Left kidney (tissue), 8 donors: ENCODE measurements at places on chromosomes 4 and X. TPM values are rescaled to one million over a fixed set of nuclear protein-coding genes. Genes with fewer than 3 reads are reported as not detected.

DNA sequence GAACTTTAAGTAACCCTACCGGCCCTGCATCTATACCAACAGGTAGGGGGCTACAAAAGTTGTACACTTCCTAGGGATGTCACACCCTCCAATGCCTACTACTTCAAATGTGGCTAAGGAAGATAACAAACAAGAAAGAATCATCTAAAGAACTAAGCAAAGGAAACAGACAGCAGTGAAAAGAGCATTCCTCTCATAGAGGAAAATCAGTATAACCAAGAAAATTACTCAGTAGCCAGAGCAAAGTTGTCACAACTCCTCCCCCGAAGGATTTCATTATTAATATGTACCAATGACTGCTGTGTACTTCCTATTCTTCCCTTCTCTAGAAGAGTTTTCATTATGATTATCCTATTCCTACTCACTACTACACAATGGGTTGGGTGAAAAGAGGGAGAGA is 12.6 kb downstream of the ANKRD17 start:
- DNase-seq: no peak

Gene CT45A10
- polyA plus RNA-seq: not detected

- no peak for DNase-seq
Measured at GRCh38 chrX:97000682-97001368, 117.1 kb downstream of the RPA4 start.

GRCh38 chr4:138327338-138327737 is 85.2 kb upstream of the SLC7A11 start:
- DNase-seq: no peak

Gene MAB21L2
- not detected for polyA plus RNA-seq

DNA sequence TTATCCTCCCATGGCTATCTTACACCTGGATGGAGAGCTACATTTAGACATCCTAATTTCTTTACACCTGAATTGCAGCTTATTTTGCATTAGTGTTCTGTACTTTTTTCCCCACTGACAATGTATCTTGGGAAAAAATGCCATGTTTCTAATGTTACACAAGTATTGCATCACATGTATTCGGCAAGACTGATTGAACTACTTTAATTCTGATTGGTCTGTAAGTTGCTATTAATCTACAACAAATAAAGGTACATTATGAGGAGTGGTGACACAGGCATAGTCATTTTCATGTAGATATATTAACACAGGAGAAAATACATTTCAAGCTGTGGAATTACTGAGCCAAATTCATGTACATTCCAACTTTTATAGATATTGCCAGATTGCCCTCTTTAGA is 558.0 kb downstream of the TRIML1 start:
- no peak for DNase-seq

GRCh38 chrX:124209792-124210576 is 122.5 kb upstream of the TEX13D start:
- DNase-seq: no peak

- no peak for DNase-seq
Measured at GRCh38 chr4:168751263-168752225, 254.7 kb downstream of the PALLD start.

Gene PAGE2B
- 0.32 TPM for polyA plus RNA-seq

GRCh38 chr4:2352729-2353221 is 65.7 kb downstream of the ZFYVE28 start:
- no peak for DNase-seq

DNA sequence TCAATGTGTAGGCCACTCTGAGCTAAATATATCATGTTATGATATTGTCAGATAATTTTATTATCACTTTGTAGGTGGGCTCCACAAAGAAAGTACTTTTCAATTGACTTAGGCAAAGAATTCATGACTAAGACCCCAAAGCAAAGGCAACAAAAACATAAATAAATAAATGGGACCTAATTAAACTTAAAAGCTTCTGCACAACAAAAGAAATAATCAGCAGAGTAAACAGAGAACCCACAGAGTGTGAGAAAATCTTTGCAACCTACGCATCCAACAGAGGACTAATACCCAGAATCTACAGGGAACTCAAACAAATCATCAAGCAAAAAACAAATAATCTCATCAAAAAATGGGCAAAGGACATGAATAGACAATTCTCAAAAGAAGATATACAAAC is 15.2 kb upstream of the PDLIM5 start:
- no peak for DNase-seq

Gene REELD1
- 0.80 TPM for polyA plus RNA-seq

- no peak for DNase-seq
Measured at GRCh38 chr4:101958547-101958946, 168.0 kb downstream of the BANK1 start.

DNA sequence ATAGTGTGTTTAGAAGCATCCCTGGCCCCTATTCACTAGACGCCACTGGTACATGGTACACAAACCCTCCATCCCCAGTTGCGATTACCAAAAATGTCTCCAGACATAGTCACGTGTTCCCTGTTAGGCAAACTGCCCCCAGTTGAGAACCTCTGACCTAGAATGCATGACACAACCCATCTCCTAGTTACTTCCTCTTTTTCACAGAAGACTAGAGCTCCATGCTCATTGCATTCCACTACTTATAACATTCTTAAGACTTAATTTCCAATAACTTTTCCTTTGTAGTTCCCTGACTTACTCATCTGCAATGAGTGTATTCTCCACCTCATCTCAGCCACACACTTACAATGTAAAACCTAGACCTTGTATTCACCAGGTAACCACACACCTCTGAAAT is 68.6 kb downstream of the PRSS12 start:
- no peak for DNase-seq

DNA sequence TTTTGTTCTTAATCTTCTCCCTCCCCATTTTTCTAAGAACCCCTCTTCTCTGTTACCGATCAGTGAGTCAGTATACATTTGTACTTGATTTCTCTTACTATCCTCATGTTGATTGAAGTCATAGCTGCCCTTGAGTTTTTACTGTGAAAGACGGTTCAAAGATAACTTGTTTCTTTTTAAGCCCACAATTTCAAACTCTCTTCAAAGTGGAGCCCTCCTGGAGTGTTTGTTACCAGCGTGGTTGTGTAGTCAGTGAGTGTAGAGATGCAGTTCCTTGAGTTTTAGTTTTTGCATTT is 7.9 kb downstream of the PPP1R3F start:
- DNase-seq: no peak

DNA sequence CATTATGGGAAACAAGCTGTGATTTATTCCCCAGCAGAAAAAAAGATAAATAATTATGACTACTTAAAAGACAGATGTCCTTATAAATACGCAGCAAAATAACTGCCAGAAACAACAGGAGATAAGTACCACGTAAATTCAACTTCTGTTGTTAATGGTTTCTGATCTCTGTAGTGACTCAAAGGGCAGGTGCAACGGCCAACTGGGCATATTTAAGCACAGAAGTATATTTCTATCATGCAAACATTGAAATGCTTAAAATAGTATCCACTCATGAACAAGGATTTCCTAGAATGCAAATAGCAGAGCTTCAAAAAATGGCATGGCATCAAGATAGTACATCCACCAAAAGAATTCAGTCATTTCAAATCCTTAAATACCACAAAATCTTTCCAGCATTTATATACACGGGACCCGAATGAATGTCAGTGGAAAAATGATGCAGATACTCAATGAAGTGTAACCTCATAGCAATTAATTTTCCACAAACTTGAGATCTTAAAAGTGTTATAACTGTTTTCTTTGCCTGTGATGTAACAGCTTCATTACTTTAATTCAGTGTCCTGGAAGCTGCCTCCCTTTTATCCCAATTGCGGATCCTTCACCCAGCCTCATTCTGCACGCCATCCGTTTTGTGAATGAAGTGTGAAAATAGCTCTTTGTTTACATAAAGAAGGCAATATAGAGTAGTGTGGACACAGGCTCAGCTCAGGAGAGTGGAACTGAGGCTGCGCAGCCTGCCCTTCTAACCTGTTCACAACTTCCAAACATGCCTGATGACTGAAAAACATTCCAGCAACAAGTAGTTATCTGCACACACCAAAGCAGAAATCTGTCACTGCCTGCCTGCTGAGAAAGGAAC is 10.2 kb downstream of the PDGFC start:
- DNase-seq: no peak

- no peak for DNase-seq
Measured at GRCh38 chrX:13090339-13091110, 46.1 kb upstream of the FAM9C start.

Gene CXCL10
- polyA plus RNA-seq: 0.93 TPM

Gene GAGE12H
- polyA plus RNA-seq: not detected

Gene ARMCX5
- 15.9 TPM for polyA plus RNA-seq

- DNase-seq: no peak
Measured at GRCh38 chr4:118911238-118911703, 22.6 kb downstream of the SYNPO2 start.

DNA sequence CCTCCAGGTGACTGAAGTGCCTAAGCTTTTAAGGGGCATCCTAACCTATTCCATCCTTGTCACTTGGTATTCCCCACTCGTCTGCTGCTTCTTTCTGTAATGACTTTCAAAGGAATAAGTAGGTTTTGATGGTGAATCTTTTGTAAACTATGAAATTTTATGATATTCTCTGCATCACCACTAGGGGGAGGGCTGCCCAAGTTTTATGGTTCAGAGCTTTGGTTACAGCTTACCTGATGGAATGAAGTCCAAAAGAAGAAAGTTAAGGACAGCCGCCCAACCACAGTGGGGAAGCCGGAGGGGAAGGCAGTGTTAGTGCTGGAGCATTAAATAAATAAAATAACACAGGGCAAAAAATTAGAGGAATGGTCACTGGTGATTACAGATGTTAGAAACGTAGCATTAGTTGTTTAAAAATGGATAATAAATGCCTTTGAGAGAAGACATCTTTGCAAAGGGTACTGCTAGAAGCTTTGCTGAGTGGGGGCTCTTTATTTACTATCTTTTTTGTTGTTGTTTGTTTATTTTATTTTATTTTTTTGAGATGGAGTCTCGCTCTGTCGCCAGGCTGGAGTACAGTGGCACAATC is 204.9 kb downstream of the GBA3 start:
- peak; percentile 15 for DNase-seq

- no peak for DNase-seq
Measured at GRCh38 chr4:189177130-189177529, 763.5 kb upstream of the FRG1 start.

GRCh38 chr4:186200516-186200915 is 9.1 kb downstream of the CYP4V2 start:
- DNase-seq: no peak
